ENCODE measurements at places on chromosomes 12 and 14.
A peak's percentile ranks its signal among the peaks of the same experiment; 100 is the strongest.

DNA sequence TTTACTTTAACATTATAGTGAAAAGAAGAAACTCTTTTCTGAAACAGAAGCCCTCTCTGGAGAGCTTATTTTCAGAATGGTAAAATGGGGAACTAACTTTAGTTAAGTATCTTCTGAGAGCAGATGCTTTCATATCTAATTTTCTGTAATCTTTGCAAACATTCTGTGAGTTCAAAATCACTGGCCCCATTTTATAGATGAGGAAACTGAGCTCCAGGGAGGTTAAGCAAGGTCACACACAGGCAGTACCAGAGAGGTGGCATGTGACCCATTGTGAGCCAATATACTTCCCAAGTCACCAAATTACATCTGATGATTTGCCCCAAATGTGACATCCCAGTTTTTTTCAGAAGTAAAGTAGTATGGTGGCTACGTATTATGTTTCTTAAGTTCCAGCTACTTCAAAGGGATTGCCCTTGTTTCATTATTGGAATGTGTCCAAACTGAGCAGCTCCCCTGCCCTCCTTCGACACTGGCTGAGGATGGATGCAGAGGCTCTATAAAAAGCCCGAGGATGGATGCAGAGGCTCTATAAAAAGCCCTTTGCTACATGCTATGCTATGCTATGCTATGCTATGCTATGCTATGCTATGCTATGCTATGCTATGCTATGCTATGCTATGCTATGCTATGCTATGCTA is 36.2 kb upstream of the NUDT4 start:
- no peak for DNase-seq

- no peak for DNase-seq
These were observed 55.5 kb downstream of the RPS6KA5 start for GRCh38 chr14:91004987-91005386.

- no peak for DNase-seq
These were observed 229.8 kb upstream of the FLRT2 start for GRCh38 chr14:85300107-85300506.

- DNase-seq = no peak
These were observed 13.5 kb downstream of the ZNF664 start for GRCh38 chr12:123986374-123986965.

- DNase-seq = no peak
These were observed 1.8 kb upstream of the CCDC198 start for GRCh38 chr14:57495416-57495815.

DNA sequence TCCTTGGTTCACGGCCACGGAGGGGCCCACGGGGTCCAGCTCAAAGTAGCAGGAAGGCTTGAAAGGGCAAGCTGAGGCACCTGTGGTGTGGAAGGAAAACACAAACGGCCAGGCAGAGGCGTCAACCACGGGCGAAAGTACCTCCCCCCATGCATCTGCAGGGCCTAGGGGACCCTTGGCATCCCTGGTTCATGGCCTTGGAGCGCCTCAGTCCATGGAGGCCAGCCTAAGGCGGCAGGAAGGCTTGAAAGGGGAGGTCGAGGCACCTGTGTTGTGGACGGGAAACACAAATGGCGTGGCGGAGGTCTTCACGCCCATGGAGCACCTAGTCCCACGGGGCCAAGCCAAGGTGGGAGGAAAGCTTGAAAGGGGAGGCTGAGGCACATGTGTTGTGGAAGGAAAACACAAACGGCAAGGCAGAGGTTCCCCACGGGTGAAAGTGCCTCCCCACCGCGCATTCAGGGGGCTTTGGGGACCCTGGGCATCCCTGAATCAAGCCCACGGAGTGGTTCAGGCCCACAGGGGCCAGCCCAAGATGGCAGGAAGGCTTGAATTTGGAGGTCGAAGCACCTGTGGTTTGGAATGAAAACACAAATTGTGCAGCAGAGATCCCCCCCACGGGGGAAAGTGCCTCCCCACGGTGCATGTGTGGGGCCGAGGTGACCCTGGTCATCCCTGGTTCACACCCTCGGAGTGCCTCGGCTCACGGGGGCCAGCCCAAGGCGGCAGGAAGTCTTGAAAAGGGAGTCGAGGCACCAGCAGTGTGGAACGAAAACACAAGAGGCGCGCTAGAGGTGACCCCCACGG is 380.8 kb downstream of the ALG10 start:
- DNase-seq = no peak

DNA sequence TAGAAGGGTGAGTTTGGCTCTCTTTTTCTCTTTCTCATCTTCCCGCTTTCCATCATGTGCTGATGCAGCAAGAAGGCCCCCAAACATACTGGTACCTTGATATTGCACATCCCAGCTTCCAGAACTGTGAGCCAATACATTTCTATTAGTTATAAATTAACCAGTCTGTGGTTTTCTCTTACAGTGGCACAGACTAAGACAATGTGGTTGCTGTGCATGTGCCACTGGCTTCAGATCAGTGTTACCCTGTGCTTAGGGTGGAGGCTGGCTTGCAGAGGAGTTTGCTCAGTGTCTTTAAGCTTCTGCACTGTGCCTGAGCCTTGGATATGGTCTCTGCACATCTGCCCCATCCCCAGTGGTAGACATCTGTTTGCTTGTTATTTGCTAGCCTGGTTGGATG is 5.5 kb downstream of the IFI27L2 start:
- DNase-seq = no peak

DNA sequence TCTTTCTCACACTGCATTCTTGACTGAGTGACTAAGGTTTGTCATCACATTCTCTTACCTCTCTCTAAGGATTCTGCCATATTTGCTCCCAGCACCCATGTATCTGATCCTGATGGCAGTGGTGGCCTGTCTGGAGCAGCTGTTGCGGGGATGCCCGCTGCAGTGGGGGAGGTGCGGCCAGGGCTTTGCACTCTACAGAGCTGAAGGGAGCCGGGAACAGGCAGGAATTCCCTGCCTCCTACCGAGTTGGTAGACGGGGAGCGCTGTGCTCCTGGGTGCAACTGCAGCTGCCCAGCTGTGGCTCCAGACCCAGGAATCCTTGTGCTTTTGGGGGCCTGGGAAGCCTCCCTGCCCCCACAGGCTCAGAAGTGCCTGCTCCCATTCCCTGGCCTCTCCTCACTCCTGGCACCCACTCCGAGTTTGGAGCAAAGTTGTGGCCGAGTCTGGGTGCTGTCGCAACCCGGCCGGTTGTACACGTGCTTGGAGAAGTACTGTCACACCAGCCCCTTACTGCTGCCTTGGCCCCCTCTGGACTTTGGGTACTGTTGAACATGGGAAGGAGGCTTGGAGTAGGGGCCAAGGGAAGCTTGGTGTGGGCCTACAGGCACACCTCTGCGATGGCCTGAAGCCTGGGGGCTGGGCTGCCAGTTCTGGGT is 106.9 kb upstream of the OR4E1 start:
- no peak for DNase-seq

- DNase-seq = no peak
These were observed 53.1 kb upstream of the GNG2 start for GRCh38 chr14:51807356-51807755.

GRCh38 chr14:103277931-103278330 is 56.1 kb upstream of the EIF5 start:
- DNase-seq = peak; percentile 21

- no peak for DNase-seq
These were observed 46.5 kb upstream of the TSPAN11 start for GRCh38 chr12:30880061-30880460.

GRCh38 chr12:123133701-123134100 is 17.2 kb downstream of the PITPNM2 start:
- no peak for DNase-seq

- no peak for DNase-seq
These were observed 56.1 kb upstream of the TCL1A start for GRCh38 chr14:95769976-95770375.

GRCh38 chr12:48994224-48995085 is 4.7 kb downstream of the DDN start:
- no peak for DNase-seq

All from CD14-positive monocyte (primary cell).